ENCODE measurements at places on chromosomes 3 and 15.

DNA sequence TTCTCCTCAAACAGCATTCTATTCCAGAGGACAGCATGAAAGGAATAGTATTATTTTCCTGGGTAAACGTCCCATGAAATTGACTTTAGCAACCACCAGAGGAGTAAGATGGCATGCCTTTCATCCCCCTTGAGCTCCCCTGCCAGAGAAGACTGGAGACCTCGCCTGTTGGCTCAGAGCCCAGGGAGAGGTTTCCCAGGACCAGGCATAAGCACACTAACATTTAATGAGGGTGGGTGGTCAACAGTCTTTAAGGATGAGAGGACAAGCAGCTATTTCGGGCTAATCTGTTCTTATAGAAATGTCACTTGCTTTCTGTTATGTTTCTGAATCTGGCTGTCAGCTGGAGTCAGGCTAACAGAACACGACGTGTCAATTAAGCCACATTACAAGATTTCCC lies 390.5 kb downstream of the GABRG3 start:
- no peak for DNase-seq

DNA sequence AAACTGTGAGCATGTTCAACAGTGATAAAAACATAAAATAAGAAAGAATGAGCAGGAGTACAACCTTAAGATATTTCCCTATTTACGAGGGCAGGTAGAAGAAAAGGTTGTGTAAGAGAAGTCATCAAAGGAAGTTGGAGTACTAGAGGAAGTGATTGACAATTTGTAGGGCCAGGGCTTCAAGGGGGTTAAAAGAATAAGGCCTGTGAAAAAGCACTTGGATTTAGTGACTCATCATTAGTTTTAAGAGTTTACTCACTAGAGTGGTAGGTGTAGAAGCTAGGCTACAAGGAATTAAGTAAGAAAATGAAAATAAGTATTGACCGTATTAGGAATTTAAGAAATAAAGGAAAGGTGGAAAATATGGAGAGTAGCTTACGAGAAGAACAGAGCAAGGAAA lies 23.6 kb downstream of the KCNMB3 start:
- DNase-seq: no peak

DNA sequence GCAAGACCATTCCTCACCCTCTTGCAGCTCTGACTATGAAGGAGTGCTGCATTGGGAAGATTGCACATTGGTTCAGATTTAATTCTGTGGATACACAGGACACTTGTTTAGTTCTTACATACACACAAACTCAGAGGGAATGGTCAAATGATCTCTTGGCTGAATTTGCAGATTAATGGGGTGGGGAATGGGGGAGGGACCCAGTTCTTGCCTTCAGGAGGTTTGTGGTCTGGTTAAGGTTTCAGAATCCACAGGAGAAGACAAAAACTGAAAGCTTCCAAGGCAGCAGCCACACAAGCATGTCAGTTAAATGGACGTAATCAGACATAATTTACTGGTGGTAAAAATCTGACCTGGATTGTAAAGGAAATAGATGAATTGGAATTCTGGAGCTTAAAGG lies 257.1 kb upstream of the ROPN1 start:
- DNase-seq: no peak

DNA sequence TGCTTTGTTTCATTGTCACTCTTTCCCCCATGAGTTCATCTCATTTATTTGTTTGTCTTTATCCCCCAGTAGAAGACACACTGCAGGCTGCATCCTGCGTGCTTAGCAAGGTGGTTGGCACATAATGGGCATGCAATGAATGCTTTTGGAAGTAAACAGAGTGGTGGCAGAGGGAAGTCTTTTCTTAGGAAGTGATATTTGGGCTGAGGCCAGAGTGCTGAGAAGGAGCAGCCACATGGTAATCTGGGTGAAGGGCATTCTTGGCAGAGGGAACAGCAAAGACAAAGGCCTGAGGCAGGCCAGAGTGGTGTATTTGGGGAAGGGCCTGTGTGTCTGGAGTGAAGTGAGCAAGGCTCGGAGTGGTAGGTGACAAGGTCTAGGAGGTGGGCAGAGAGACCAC lies 17.7 kb upstream of the ADAMTS7 start:
- DNase-seq: no peak

DNA sequence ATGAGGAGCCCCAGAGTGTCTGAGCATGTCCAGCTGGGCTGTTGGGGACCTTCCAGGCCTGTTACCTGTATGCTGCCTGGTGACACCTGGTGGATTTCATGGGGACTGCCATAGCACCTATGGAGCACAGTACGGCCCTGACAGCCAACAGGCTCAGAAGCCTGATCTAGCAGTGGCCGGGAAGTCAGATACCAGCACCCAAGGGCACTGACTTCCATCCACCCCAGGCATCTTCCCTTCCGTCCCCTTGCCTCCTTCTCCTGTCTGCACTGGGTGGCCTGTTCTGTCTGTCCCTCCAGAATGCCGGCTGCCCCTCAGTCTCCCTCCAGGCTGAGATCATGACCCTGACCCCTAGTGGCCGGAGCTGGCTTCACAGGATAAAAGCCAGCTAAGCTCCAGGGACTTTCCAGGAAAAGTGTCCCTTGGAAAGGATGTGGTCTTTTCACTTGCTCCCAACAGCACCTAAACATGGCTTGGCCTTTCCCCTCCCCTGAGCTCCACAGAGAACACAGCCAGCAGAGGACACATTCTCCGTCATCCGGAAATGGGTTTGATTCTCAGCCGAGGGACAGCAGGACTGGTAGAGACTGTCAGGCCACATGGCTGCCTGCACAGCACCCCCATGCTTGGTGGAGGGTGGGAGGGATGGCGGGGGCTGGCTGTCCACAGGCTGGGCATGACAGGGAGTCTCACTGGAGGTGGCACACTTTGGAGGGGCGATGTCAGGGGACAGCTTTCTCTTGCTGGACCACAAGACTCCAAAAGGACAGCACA lies 9.5 kb downstream of the RPS17 start:
- DNase-seq: no peak

- DNase-seq: no peak
Observed at GRCh38 chr3:106256249-106256957, 387.6 kb upstream of the CBLB start.

DNA sequence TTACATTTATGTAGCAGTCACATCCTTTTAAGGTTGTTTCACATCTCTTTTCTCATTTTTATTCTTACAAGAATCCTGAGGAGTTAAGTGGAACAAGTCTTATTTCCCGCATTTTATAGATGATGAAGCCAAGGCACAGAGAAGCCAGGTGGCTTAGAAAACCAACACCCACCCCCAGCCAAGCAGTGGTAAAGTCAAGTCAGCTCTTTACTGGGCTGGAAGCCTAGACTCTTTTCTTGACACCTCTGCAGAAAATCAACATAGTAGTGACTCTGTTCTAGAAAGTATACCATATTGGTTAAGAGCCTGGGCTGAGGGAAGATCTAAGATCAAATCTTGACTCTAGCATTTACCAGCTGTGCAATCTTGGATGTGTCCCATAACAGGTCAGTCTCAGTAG lies 195.7 kb downstream of the KCNAB1 start:
- no peak for DNase-seq

DNA sequence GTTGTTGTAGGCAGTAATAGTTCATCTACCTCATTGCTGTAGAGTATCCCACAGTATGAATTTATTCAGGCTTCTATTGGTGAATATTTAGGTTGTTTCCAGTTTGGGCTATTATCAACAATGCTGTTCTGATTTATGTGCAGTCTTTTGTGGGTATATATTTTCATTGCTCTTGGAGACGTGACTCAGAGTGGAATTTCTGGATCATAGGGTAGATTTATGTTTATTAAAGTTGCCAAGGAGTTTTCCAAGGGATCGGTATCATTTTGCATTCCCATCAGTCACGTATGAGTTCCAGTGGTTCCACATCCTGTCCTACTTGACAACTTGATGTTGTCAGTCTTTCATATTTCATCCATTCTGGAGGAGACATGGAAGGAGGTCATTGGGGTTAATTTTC lies 8.4 kb upstream of the HRH1 start:
- no peak for DNase-seq

- no peak for DNase-seq
Observed at GRCh38 chr3:72263223-72263990, 478.5 kb upstream of the PROK2 start.

DNA sequence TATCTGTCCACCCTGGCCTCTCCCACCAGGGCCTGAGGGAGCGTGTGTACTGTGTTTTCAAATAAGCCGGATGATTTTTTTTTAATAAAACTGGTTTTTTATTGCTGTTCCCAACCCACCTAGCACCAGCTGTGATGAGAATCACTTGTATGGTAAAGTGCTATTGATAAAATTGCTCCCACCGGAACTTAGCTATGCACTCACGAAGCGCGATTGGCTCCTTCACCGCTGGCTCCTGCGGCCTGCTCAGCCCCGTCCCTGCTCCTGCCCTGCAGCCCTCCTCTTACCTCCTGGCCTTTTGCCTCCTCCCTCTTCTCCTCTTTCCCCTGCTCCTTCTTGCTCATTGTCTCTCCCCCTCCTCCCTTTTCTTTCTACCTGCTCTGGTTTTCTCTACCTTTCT lies 183.7 kb downstream of the TLE3 start:
- DNase-seq: no peak

DNA sequence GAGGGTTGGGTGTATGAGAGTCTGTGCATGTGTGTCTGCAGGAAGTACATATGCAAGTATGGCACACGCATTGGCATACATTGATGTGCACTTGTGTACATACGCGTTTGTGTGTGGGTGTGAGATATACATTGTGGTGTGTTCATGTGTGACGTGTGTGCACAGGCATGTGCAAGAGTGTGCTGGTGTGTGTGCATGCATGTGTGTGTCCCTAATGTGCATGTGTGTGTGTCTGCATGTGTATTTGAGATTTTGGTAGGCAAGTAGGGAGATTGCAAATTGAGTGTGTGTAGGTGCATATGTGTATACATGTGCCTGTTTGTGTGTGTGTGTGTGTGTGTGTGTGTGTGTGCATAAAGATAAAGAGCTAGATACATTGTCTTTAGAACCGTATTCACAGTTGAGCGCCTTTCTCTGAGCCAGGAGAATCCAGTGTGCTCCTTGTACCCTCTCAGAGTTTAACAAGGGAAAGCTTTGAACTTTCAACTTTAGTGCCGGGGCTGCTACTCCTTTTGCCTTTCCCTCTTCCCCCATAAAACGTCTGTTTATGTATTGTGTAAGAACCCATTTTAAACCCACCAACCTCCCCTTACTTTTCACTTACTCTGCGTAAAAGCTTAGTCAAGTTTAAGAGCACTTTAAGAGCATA lies 152.4 kb upstream of the CHL1 start:
- DNase-seq: no peak

DNA sequence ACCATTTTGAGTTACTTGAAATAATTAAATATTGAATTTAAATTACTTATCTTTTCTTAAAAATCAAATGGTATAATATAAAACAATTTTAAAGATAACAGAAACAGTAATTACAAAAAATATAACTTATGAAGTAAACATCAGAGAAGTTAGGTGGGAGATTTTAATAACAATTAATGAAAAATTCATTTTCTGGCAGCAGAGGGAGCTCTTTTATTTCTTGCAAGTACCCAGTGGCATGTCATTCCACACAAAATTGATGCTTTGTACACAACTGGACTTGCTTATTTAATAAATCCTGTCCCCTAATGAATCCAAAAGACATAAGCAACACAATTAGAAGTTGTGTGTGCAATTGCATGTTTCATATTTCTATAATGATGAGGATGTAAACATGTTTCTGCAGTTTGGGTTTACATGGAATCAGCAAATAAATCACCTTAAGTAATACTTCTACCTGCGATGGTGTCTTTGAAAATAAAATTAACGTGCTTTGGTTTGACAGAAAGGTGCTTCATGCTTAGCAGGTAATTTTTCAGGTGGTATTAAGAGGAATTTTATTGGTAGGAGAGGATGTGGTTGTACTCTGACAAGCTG lies 861.3 kb downstream of the ZPLD1 start:
- DNase-seq: no peak

DNA sequence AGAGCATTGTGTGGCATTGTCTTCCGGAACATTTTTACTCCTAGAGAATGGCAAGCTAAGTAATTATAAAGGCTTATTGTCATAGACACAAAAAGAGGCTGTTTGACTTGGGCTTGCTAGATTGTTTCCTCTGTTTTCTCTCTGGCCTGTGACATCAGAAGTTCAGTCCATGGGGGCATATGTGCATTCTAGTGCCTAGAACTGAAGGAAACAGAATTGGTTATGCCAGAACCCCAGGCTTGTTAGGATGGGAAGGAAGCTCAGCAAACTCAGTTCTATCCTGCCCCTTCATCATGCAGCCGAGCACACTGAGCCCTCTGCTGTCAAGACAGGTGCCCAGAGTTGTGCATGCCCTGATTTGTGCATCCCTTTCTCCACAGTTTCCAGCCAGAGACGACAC lies 131.3 kb downstream of the PDE8A start:
- DNase-seq: no peak

DNA sequence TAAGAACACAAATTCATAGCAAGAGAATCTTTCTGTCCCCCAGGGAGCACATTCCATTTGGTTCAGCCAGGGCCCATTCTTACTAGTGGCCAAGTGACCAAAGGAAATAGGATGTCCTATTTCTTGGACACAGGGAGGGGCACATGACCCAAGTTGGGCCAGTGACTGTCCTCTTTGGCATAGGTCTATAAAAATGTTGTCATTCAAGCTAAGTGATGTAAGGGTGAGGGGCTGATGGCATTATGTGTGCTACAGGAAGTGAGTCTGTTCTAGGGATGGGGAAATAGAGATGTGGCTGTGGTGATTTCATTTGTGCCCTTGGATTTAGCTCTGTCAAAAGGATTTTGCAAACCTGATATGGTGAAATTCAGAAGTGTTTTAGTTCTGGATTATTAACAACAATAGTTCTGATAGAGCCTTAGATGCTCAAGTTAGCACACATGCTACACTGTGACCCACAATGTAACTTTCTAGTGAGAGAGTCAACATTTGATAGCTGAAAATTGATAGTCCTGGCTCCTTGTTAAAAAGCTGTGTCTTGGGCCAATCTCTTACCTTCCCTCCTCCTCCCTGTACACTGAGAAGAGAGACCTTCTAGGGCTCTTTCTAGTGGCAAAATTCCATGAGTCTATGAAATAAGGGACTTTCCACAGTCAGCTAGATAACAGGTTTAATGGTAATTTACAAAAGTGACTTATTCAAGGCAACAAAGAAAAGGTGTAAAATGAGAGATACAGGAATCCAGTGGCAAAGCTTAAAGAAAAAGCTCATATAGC lies 117.2 kb downstream of the THRB start:
- no peak for DNase-seq

DNA sequence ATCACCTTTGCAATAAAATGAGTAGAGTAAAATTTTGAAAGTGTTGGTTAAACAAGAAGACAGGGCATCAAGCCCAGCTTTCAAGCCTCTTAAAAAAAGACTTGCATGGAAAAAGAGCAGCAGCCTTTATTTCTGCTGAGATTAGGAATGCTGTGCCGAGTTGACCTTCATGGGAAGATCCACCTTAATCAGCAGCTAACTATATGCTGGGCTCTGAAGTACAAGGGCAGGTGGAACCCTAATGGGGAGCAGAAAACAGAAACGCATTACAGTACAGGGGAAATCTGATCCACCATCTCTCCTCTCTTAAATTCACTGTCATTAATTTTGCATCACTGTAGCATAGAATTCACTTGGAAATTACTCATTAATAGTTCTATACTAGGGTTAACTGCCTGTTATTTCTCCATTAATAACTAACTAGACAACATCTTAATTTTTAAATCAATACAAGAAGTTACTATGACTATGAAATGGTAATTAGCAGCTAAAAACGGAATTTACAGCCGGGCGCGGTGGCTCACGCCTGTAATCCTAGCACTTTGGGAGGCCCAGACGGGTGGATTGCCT lies 133.6 kb downstream of the GHSR start:
- no peak for DNase-seq

- no peak for DNase-seq
Observed at GRCh38 chr3:9978710-9979305, 7.8 kb downstream of the EMC3 start.
